ENCODE measurements at places on chromosomes 3 and 15.

DNA sequence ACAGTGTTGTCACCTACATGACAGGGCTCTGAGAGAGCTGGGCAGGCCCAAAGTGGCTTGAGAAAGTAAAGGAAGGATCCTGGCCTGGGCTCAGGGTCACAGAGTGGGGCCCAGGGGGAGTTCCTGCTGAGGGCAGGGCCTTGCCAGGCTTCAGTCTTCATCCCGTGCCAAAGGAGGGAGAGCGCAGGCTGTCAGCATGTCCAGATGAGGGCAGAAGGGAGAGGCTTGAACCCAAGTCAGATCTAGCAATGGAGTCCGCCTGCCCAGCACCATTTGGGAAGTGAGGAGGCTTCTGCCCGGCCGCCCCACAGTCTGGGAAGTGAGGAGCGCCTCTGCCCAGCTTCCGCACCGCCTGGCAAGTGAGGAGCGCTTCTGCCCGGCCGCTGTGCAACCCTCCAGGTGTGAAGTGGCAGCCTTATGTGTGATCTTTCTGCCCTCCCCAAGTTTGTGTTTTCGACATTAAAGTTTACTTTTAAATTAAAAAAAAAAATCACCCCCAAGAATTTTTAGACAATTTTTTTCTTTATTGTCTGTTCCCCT is 303.6 kb upstream of the PROK2 start:
- no peak for DNase-seq

- DNase-seq = no peak
Observed at GRCh38 chr3:99324636-99325203, 313.7 kb upstream of the COL8A1 start.

DNA sequence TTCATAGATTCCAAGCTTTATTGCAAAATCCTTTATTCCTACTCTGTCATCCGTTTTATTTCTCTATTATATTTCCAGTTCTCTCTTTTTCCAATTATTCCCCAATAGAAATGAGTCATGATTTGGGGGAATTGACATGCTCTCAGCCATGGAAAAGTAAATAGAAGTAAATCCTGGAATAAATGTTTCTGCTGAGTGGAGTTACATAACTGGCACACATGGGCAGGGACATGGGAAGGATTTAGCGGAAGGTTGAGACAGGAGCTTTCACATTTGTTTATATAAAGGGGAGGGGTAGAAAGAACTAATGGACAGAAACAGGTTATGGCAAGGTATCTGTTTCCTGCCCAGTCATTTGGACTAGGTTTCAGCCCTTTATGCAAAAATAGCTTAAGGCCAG is 221.6 kb downstream of the PLOD2 start:
- DNase-seq = no peak

DNA sequence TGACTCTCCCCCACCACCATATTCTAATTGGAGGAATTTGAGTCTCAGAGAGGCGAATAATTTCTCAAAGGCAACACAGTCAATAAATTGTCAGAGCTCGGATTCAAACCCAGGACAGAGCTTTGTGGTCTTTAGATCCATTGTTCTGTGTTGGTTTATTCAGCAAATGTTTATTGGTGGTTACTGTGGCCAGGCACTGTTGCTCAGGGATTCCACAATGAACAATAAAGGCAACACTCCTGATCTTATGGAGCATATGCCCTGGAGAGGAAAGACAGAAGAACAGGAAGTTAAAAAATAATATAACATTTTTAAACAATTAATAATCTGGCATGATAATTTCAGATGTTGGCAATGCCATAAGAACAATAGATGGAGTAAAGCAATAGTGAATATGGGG is 291.7 kb upstream of the NR2E3 start:
- no peak for DNase-seq

DNA sequence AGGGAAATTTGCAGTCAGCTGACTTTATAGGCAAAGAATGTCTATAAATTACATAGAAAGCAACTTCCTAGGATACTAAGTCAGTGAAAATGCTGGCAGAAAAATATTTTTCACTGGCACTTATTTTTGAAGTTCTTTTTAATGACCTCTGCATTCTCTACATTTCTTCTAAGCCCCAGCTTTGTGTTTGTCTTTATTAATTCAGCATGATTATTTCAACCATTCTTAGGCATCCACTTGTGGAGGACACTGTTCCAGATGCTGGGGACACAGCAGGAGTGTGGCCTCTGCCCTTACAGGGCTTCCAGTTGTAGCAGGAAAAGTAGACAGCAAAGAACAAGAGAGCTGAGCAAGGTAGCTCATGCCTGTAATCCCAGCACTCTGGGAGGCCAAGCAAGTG is 15.0 kb downstream of the LRRK1 start:
- DNase-seq = no peak

DNA sequence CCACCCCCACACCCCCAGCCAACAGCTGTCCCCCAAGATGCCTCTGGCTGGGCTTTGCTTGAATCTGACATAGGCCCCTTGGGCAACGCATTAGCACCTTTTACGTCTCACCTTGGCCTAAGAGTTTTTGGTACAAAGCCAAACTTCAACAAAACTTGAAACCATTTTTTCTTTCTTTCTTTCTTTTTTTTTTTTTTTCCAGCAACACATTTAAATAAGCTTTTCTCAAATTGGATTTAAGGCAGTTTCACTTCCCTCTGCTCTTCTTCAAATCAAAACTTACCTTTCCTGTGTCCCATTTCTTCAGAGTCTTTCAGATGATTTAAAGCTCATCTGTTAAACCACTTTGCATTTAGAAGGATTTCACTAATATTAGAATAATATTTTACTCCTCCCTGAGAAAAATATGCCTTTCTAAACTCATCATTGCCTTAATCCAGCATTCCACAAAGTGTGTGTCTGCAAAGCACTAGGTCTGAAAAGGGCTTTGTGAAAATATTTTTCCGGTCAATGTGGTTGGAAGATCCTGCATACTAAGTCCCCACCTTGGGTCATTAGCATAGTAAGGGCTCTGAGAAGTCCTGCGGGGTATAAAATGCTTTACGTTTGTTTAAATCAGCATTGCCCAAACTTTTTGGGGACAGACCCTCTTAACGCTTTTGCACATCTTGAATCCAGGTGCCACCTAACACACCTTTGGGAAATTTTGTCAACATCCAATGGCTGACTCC is 217.0 kb downstream of the TLE3 start:
- DNase-seq = no peak

DNA sequence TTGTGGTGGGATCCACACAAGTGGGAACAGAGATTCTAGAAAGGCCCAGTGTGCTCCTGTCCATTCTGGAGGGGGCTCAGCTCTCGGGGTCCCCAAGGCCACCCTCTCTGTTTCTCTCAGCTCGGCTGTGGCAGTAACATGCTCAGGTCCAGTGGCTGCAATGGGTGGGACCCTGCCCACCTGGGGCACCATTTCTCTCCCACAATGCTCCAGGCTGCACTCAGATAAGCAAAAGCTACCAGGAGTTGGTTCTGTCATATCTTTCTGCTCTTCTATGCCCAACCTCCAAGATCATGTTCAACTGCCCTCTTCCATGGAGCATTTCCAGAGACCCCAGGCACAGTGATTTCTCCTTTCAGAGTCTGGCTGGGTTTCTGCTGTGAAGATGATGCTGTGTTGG is 40.8 kb downstream of the ITGA11 start:
- DNase-seq = no peak

- no peak for DNase-seq
Observed at GRCh38 chr3:187626581-187626980, 43.6 kb downstream of the SST start.

- DNase-seq = no peak
Observed at GRCh38 chr3:52498137-52499054, 3.3 kb downstream of the STAB1 start.

DNA sequence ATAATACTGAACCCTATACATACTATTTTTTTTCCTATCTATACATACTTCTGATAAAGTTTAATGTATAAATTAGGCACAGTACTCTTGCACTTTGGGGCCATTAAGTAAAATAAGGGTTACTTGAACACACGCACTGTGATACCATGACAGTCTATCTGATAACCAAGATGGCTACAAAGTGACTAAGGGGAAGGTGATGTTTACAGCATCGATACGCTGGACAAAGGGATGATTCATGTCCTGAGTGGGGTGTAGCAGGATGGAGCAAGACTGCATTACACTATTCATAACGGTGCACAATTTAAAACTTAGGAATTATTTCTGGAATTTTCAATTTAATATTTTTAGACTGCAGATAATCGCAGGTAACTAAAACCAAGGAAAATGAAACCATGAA is 30.0 kb upstream of the SLC2A2 start:
- DNase-seq = no peak

DNA sequence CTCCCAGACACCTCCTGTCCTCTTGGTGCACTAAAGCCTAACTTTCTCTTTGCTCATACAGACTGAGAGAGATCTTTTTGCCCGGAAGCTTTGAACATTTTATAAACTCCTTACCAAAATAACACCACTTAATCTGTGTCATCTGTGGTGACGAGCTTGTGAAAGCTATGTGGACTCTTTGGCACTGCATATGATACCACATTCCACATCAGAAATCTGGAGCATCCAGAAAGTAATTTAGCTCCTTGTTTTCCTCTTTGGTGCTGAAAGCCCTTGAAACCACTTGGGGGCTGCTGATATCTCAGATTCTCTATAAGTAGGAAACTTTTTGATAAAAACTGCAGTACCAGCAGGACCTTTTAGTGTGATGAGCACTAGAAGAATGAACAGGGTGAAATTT is 128.3 kb downstream of the ALCAM start:
- no peak for DNase-seq

- no peak for DNase-seq
Observed at GRCh38 chr3:14525685-14526631, 14.2 kb downstream of the GRIP2 start.

DNA sequence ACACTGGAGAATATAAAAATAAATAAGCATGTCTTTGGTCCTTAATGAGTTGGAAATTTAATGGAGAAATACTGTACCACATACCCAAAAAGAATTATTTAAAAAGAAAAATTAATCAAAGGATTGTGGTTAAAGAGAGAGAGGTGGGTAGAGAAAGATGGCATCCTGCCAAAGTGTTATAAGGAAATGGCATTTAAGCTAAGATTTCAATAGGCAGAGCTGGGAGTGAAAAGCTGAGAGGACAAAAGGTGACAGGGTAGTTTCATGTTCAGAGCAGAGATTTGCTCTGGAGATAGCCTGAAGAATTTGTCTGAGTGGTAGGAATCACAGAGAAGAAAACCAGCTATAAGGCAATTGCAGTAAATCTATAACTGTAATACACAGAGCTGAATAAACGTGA is 181.0 kb downstream of the SI start:
- no peak for DNase-seq

DNA sequence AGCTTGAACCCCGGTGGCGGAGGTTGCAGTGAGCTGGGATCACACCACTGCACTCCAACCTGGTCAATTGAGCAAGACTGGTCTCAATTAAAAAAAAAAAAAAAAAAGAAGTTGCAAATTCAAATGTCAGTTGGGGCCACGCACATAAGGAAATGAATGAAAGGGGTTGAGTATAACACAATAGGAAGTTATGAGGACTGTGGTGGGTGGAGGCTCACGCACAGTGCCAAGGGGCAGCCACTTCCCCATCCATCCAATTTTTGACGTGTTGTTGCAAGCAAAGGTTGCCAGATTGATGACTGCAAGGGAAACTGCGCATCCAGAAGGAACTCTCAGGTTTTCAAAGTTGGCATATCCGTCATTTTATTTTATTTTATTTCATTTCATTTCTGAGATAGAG is 532.2 kb downstream of the NTRK3 start:
- no peak for DNase-seq

GRCh38 chr3:49930922-49931321 is 1.3 kb upstream of the MON1A start:
- DNase-seq = no peak

- DNase-seq = peak; percentile 75
Observed at GRCh38 chr3:127547761-127548605, 42.5 kb downstream of the TPRA1 start.

DNA sequence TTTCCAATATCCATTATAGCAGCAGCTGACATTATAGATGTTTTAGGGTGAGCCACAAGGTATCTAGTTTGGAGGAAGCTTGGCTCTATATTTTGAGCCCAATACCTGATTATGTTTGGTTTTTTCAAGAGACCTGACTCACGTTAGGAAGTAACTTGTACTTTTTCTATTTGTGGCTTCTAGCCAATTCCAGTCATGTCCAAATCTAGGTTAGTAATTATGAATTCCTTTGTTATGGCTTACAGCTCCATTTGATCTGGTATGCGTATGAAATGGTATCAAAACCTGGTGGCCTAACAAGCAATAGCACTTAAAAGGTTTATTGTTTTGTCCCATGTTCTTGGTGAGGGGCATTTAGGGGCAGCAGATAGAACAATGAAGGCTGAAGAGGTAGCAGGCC is 115.9 kb downstream of the TOP2B start:
- no peak for DNase-seq

GRCh38 chr15:79310985-79311900 is at the start of gene TMED3:
TSS of gene TMED3 (plus strand) at chr15:79311112. CDS start at chr15:79311250, 138 bp downstream.
- DNase-seq = peak; percentile 56

- no peak for DNase-seq
Observed at GRCh38 chr3:101943029-101943428, 93.7 kb downstream of the NFKBIZ start.

GRCh38 chr3:181358562-181358961 is 353.2 kb upstream of the SOX2 start:
- no peak for DNase-seq

DNA sequence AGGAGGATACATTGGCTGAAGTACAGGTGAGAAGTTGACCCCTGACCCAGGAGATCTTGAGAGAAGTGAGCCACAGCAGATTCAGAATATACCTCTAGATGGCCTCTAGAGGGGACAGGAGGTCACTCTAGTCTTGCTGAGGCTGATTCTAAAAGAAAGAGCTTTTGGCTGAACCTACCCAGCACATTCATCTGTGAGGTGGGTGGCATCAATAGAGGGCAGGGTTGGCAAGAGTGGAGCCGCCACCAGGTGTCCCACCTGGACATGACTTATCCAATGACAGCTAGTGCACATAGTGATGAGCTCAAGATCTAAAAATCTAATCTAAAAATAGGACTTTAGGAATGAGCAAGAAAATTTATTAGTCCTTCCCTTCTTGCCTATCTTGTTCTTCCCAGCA is 51.6 kb downstream of the CYP19A1 start:
- DNase-seq = no peak

- no peak for DNase-seq
Observed at GRCh38 chr15:69763831-69764230, 311.2 kb downstream of the RPLP1 start.

GRCh38 chr3:153029350-153029749 is 132.7 kb upstream of the RAP2B start:
- no peak for DNase-seq

All from activated T-cell treated with anti-CD3 and anti-CD28 coated beads for 1 hour (primary cell).